ENCODE measurements at places on chromosomes 11 and 22.

- DNase-seq = no peak
These were observed 908.6 kb downstream of the NTM start for GRCh38 chr11:132278801-132279574.

- DNase-seq = no peak
These were observed 225.0 kb upstream of the KIRREL3 start for GRCh38 chr11:127225619-127226018.

DNA sequence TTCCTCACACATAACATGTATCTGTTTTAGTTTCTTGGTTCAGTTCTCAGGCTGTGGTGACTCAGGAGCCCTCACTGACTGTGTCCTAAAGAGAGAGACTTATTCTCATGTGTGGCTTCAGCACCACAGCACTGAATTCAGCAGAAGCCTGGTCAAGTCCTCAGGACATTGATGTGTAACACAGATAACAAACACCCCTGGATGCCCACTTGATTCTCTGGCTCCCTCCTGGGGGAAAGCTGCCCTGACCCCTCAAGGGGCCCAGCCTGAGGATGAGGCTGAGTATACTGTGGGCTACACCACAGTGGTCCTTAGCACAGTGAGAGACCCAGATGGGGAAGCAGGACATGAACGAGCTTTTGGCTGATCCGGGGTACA lies 87.2 kb upstream of the VPREB1 start:
- no peak for DNase-seq

DNA sequence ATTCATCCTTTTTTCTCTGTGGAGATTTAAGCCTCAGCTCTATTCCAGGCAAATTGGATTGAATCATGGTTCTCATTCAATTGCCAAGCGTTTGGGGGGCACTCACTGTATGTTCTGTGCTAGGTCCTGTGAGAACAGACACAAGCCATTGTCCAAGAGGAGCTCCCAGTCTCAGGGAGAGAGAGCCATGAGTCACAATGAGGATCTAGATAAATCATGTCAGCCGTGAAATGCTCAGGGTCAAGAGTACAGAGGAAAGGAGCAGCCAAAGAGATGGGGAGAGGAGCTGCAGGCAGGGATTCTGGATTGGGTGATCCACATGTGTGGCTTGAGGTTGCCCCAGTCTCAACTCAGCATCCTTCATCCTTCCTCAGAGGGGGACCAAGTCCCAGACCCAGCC lies 93.6 kb downstream of the FEZ1 start:
- no peak for DNase-seq

DNA sequence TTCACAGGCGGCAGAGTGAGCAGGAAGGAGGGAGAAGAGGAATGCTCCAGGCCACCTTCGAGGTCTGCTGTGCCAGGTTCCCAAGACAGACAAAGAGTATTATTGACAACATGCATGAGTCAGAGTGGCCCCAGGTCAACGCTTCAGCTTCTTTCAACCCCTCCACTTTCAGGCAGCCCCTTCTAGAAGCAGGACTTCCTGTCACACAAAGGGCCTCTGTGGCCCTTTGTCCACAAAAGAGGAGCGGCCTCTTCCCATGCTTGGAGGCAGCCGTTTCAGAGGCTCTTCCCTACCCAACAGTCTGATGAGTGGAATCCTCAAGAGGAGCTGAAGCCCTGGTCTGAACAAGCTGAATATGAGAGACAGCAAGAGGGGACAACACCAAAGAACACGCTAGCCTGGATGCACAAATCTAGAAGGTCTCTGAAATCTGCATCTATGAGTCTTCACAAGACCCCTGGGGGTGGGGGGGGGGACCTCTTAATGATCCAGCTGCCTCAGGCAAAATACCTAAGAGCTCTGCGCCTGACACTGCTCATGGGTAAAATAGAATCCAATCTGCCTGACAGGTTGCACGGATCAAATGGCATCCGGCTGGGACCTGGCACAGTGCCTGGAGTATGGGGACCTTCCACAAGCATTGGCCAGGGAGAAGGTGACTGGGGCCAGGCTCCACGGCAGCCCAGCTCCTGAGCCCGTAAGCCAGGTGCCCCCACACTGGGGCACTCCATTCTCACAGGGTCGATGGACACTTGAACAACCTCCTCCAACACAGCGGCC lies 67.5 kb downstream of the PACSIN2 start:
- DNase-seq = no peak

DNA sequence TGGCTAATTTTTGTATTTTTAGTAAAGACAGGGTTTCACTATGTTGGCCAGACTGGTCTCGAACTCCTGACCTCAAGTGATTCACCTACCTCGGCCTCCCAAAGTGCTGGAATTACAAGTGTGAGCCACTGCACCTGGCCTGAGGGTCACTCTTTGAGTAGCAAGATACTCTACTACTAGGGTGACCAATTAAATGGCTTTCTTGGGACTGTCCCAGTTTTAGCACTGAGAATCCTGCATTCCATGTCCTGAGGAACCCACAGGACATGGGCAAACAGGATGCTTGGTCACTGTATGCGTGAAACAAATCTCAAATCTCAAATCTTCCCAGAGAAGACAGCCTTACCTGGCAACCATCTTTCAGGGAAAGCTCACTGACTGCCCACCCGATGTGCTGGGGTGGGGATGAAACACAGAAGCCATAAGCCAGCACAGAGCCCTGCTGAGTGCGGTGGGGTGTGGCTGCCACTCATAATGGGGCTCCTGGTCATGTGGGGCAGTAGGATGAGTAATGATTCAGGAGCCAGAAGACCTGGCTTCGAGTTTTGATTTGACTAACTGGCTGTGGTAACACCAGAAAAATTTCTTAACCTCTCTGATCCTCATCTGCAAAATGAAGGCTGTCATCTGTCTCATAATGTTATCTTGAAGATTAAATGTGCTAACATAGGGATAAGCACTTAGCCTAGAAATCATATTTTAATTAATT lies 11.5 kb downstream of the CLMP start:
- no peak for DNase-seq

DNA sequence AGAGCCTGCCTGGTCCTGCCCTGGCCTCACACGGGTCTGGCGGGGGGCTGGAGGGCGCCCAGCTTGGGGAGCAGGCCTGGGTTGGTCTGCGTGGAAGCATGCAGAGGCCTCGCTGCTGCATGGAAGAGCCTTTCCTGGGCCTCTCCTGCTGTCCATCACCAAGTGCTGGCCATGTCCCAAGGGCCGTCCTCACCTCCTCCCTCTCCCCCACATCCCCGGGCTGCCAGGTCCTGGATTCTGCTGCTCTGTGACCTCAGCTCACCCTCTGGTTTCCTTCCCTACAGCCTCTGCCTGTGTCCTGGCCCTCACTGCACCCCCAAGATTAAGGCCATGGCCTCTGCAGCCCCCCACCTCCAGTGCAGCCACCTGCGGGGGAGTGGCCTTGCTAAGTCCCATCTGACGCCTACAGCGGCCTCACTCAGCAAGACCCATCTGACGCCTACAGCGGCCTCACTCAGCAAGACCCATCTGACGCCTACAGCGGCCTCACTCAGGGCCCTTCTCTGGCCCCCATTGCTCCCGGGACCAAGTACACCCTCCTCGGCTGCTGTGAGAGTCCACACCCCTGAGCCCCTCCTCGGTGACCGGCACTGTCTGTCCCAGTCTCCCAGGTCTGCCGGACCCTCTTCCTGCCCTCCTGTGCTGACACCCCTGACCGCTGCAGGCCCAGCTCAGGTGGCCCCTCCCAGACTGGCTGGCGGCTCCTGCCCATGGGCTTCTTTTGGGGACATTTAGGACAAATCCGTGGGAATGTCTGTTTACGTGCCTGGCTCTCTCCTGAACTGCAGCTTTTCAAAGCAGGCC lies 119.5 kb upstream of the B3GAT1 start:
- no peak for DNase-seq

GRCh38 chr11:67321313-67321871 lies 18.1 kb downstream of the SSH3 start:
- no peak for DNase-seq

GRCh38 chr22:30305906-30306626 lies 16.8 kb upstream of the CASTOR1 start:
- DNase-seq = peak; percentile 58

GRCh38 chr11:3225159-3225758 lies 6.6 kb upstream of the MRGPRG start:
- no peak for DNase-seq

DNA sequence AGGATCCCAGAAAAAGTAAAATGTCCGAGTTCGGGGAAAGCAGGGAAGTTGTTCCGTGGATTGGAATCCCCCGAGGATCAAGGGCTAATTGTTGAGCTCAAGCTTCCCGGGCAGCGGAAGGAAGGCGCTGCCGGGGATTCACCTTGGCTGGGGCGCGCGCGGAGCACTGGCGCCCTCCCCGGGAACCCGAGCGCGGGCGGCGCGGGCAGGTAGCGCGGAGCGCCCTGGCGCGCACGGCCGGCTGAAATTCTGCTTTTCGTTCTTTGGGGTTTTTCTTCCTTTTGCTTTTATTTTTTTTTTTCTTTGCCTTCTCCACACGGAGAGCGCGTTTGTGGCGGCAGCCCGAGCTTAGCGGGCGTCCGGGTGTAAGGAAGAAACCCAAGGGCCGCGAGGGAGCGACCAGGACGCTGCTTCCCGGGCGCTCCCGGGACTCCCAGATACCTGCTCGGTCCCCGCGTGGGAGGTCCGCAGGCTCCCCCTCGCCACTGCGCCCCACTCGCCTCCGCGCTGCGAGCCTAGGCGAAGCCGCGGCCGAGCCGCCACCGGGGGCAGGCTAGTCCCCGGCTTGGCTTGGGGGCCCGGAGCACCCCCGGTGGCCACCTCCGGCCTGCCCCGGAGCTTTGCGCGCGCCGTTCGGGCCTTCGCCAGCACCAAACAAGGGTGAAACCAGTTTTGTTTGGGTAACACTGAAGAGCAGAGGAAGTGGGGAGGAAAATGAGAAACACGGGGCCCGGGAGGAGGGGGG lies 4.8 kb upstream of the IGF2 start:
- DNase-seq = no peak

DNA sequence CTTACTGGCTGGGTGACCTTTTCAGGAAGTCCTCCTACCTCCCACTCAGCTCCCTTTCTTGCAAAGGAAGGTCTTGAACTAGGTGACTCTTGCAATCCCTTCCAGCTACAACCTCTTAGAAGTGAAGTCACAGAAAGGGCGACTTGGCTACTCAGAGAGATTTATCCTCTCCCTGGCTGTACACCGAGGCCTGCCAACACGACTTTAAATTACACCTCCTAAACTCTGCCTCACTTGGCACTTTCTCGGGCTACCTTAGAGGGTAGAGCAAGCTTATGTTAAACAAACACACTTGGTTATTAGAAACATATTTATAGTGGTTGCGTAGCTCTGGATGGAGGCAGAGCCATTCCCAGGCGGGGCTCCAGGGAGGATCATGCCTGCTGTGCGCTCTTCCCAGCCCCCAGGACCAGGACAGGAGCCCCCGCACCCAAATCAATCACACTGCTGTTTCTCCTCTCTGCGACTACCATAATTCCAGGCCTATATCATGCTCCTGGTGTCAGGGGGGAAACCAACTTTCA lies 358.4 kb downstream of the BUD13 start:
- no peak for DNase-seq

DNA sequence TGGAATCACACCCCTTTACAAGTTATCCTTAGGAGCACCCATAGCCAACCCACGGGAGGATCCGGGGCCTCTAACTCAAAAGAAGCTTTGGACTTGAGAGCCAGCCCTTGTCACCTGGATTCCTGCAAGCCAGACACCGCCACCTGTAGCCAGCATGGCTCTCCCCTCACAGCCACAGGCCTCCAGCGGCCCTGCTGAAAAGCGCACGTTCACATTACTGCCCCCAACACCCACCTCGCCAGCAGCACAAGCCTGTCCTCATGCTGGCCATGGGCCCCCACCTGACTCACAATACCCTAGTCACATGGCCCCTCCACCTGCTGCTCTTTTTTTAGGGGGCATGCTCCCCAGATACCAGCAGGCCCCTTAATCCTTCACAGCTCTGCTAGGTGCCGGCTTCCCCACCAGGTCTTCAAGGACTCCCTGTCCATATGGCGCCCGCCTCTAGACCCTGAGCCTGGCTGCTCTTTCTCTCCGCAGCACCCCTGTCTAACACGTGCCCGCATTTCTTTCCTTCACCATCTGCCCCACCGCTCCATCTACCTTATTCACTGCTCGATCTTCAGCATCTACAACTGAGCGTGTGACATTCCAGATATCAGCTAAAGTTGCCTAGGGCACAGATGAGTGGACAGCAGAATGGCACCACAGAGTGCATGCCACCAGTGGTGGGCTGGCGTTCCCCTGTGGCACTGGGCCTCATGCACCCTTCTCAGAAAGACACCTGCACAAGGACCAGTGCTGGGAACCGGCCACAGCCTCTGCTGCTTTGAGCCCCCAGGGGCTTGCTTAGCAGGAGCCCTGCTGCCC lies 6.6 kb downstream of the CARS1 start:
- no peak for DNase-seq

- DNase-seq = no peak
These were observed 104.1 kb downstream of the TBC1D22A start for GRCh38 chr22:46866591-46866990.

DNA sequence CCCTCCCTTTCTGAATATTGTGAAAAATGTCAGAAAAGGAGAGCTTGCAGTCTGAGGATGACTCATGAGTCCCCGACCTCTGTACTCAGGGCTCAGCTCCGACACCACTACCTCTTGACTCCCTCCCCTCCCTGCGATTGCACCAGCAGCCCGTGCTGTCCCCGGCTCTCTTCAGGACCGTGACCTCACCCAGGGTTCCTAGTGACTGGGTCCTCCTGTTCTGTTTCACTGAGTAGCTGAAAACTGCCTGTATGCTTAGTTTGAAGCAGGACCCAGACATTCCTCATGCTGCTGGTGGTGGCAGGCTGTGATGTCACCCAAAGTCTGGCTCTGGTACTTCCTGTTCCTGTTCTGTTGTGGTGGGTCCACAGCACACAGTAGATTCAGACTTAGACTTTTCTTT lies 11.7 kb downstream of the PHRF1 start:
- DNase-seq = peak; percentile 94

DNA sequence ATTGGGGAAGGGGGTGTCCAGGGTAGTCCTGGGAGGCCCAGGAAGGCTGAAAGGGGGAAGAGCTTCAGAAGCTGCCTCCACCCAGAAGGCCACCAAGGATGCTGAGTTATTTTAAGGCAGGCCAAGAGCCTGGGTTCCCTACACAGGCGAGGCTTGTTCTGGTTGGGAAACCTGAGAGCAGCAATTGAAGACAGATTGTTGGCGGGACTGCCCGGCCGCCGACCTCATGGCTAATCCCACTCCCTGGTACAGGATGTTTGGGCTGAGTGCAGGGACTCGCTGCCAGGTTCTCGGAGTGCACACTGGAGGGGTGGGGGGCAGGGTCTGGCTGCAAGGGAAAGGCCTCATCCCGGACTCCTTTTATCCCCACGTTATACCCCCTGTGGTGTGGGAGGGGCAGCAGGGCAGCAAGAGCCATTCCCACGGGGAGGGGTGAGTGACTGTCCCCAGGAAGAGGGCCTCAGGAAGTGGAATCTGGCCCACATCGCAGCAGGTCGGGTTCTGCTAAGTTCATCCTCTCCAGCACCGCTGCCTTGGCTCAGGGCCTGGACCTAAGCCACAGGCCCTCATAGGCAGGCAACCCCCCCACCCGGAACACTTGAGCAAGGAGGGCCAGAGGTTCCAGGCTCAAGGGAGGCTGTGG lies 43.6 kb upstream of the PRR5 start:
- peak; percentile 17 for DNase-seq

GRCh38 chr11:117281159-117281558 lies 10.0 kb upstream of the BACE1-AS start:
- no peak for DNase-seq
